ENCODE measurements at places on chromosomes 1 and 21.
A peak's percentile ranks its signal among the peaks of the same experiment; 100 is the strongest.

- DNase-seq = no peak
Observed at GRCh38 chr1:186213225-186213607, 161.8 kb downstream of the TPR start.

DNA sequence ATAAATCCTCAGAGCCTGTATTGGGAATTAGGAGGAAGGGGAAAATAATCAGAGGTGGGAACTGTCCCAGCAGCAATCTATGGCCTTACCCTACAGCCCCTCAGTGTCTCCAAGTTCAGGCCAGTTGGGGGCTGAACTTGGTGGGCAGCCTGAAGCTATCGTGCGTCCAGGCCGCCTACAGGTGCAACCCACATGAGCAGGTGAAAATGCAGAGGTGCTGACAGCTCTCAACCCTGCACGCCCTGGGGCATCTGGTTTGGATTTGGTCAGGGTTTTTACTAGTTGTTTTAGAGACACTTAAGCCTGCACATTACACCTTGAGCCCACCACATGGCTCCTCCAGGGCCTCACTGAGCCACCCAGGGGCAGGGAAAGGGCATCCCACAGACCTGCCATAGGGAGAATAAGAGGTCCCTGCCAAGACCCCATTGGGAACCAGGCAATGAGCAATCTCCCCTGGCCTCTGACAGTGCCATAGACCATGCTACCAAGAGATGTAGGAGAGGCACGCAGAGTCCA is 209.5 kb downstream of the FOXD2 start:
- no peak for DNase-seq

- peak; percentile 82 for DNase-seq
Observed at GRCh38 chr1:221203224-221204054, 324.2 kb downstream of the HLX start.

GRCh38 chr1:218787826-218788225 is 385.9 kb upstream of the LYPLAL1 start:
- no peak for DNase-seq

GRCh38 chr1:187817782-187818181 is 989.0 kb downstream of the PLA2G4A start:
- DNase-seq = no peak

DNA sequence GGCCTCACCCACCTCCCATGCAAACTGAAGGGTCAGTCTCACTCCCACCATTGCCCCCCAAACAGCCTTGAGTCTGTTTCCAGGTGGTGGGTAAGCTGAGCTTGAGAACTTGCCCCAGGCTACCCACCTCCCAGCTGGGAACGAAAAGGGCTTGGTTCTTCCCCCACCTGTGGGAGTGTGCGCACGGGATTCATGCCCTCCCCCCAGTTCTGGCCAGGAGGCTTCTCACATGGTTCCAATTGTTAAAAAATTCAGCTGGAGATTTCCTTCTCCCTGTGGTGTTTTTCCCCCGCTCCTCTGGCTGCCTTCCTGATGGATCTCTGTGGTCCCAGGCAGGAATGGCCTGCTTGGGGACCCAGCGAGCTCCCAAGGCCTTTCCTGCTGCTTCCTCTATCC is 81.8 kb upstream of the C21orf91 start:
- DNase-seq = no peak

DNA sequence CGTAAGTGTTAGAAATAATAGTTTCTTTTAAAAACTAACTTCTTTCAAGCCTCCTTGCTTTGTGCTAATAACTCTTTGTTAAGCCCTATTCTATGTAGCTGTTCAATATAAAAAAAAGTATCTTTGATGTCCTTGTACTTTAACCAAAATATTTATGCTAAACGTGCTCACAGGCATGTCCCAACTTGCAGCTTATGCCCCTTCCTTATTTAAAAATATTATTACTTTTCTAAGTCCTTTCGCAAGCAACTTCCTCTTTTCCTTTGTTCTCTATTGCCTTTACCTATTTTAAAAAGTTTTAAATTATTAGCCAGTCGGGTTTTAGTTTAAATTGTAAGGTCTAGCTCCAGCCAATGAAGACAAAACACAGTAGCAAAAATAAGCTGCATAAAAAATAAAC is 43.4 kb upstream of the NBPF3 start:
- no peak for DNase-seq

GRCh38 chr1:247330548-247331171 is 1.0 kb downstream of the ZNF496 start:
- no peak for DNase-seq

DNA sequence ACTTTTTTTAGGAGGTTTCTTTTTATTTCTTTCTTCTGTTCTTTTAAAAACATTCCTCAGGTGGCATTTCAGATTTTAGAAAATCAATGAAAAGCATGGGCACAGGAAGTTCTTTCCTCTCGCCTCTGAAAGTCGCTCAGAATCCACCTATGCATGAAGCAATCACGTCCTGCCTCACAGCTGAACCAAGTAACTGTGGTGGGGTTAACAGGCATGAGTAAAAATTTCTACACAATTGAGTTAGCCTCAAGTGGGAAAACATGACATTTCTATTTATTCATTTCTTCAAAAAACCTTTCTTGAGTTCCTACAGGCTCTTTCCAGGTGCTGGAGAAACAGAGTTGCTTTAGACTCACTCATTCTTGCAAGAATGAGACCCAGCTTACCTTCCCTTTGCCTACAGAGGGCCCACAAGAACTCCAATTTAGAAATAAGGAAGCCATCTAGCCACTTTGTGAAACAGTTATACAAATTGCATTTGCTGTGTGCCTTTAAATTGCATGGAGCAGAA is 508.9 kb upstream of the PKN2 start:
- no peak for DNase-seq

- DNase-seq = peak; percentile 20
Observed at GRCh38 chr1:219553934-219554502, 58.9 kb downstream of the ZC3H11B start.

- peak; percentile 71 for DNase-seq
Observed at GRCh38 chr1:178143730-178144690, 50.1 kb downstream of the RASAL2 start.

- DNase-seq = no peak
Observed at GRCh38 chr1:36880155-36881067, 153.9 kb downstream of the GRIK3 start.

- no peak for DNase-seq
Observed at GRCh38 chr1:212605441-212606394, 2.8 kb upstream of the ATF3 start.

DNA sequence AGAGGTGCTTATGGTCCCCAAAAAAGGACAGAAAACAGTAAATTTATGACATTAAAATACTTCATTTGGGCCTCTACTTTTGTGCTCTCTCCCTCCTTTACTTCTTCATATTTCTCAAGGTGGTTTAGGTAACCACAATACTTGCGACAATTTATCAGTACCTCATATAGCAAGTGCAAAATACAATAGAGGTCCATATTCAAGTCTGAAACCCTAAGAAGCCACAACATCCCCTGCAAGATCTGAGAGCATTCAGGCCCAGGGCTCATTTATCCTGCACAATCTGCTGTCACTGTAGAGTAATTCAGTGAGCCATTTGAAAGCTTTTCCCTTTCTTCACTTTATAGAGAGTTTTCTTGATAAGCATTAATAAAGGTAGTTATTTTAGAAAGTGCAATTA is 24.2 kb upstream of the ATP6V1G3 start:
- no peak for DNase-seq

DNA sequence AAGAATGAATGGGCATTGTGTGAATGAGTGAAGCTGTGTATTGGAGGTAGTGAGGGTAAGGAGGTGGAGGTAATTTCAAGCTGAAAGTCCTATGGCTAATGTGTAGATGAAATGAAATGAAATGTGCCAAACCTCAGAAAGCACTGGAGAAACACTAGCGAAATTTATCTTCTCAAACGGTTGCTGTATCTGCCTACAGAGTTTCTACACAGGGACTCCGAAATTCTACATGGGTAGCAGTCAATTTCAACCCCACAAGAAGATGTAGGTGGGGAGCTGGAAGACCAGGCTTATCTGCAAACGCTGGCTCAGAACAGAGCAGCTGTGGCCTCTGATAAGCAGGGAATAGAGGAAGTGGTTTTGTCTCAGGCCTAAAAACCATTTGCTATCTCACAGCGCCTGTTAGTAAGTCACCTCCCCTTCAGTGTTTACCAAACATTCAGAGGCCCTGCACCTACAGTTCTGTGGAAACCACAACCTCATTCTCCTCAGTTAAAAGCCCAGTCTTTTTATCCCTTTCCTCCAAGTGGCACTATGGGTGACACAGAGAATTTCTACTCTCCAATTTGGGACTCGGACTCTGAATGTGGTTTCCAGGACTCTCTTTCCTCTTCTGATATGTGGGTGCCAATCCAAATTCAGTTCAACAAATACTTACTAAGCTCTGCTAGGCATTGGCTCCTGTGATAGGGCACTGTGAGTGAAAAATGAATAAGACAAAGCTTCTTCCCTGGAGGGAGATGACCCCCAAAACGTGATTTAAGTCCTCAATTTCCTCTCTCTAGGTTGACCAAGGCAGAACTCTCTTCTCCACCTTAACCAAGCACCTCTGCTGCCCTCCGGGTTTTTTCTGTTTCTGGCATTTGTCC is 17.2 kb upstream of the SLAMF6 start:
- no peak for DNase-seq

DNA sequence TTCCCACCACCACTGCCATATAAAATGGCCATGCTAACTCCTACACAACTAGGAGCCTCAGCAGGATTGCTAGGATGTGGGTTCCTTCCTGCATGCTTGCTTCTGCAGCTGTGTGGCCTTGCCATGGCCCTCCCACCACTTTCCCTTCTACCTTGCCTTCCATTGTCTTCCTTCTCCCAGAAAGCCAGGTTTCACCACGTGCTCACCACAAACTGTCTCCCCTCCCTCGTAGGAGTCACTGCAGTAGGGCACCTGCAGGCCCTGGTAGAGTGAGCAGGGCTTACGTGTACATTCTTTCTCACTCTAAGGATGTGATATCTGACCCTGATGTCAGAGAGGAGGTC is 3.7 kb downstream of the C1orf226 start:
- DNase-seq = no peak

GRCh38 chr1:71015745-71016144 is 31.9 kb downstream of the PTGER3 start:
- DNase-seq = peak; percentile 21

GRCh38 chr1:151549199-151549598 is 9.1 kb downstream of the TUFT1 start:
- no peak for DNase-seq

GRCh38 chr1:151720125-151720524 is 1.2 kb upstream of the RIIAD1 start:
- DNase-seq = no peak

GRCh38 chr1:190472042-190472441 is 5.6 kb downstream of the BRINP3 start:
- no peak for DNase-seq

GRCh38 chr1:75908717-75909152 is 23.5 kb downstream of the ASB17 start:
- DNase-seq = peak; percentile 54

GRCh38 chr1:75134647-75135572 is 722 bp downstream of the LHX8 start:
- DNase-seq = no peak

- DNase-seq = peak; percentile 83
Observed at GRCh38 chr21:16040601-16041000, 310.8 kb downstream of the USP25 start.

DNA sequence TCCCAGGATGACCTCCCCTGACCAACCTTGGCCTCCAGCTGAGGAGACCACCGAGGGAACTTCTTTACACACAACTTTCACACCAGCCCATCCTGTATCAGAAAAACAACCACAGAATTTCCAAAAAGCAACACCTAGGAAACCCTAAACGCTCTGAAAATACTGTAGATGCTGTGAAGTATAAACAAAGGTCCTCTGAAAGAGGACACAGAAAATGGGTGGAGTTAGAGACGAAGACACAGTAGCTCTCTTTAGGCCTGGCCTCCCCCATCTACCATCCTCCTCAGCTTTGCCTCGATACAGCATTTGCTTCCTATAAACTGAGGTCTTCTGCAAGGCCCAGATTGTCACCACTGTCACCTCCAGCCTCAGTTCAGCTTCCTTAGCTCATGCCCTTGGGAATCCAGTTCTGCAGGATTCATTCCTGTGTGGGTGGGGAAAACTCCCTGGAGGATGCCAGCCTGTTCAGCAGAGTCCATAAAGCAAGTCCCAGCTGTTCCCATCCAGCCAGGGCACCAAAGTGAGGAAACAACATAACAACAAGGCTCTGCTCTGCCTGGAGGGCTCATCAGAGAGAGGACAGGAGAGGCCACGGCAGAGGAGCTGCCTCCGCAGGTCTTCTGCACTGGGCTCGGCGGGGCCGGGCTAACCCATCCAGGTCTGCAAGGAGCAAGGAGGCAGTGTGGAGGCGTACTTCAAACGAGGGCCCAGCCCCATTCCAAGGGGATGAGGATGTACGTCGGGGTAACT is 15.0 kb downstream of the PIK3C2B start:
- DNase-seq = no peak

DNA sequence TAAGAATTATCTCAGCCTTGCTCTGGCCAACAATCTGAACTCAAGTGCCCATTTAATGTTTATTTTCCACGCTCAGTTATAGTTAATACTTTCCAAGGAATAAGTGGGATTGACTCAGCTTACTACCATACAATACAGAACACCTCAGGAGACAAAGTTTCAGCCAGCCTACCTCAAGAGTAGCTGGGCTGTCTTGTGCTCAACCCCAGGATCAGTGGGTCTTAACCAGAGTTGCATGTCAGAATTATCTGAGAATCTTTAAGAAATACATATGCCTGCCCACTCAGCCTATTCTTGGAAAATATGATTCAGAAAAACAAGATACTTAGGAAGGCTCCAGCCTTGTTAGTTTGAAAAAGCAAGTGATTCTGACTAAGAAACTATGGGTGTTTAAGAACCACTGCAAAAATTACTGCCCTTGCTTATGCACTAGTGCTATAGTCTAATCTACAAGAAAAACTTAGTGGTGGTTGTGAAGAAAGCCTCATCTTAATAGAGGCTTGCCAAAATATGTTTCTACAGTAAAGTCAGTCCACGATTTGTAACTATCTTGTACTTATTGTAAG is 20.4 kb downstream of the CDC7 start:
- DNase-seq = no peak

DNA sequence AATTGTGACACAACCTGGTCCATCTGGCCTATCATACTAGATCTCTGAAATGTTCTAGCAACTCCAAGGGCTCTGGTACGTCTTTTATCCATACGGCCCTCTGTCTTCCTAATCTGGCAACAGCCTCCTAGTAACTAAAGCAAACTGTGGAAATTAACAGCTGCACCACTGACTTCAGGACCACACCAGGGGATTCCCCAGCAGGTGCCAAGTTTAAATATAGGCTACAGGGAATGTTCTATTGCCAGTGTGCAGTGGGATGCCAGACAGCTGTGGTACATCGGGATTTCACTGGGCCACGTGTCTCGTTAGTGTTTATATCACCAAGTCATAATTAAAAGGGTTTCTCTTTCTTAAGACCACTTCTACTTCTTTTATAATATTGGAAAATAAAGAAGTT is 94.3 kb downstream of the RGS2 start:
- DNase-seq = no peak

- DNase-seq = no peak
Observed at GRCh38 chr1:228095938-228096337, 7.2 kb downstream of the C1orf35 start.
